Osteoblast (primary cell): ENCODE measurements at places on chromosomes 3 and 15. TPM values are rescaled to one million over a fixed set of nuclear protein-coding genes. Genes with fewer than 3 reads are reported as not detected.

The PAQR5 gene
- total RNA-seq: 1.1 and 1.5 TPM in 2 replicates

The HTD2 gene
- 6.2 TPM in 2 replicates for total RNA-seq

The MAN2C1 gene
- total RNA-seq: 123 and 142 TPM in 2 replicates

The SPATA12 gene
- not detected in 2 replicates for total RNA-seq

The CKMT1A gene
- not detected in 2 replicates for total RNA-seq

The CA12 gene
- total RNA-seq: 107 and 114 TPM in 2 replicates

The DNAH12 gene
- total RNA-seq: under 0.01 TPM in 2 replicates

The SYNPR gene
- not detected in 2 replicates for total RNA-seq

The BAHD1 gene
- total RNA-seq: 10.0 and 10.5 TPM in 2 replicates

The ZNF502 gene
- total RNA-seq: 4.0 and 4.7 TPM in 2 replicates

The PIGX gene
- 19.2 and 26.8 TPM in 2 replicates for total RNA-seq

The OR5K2 gene
- total RNA-seq: not detected in 2 replicates

The GOLGB1 gene
- total RNA-seq: 62.2 and 70.6 TPM in 2 replicates

The ARID3B gene
- 2.7 and 3.6 TPM in 2 replicates for total RNA-seq

The DLL4 gene
- not detected in 2 replicates for total RNA-seq

The GOLGA8A gene
- 21.5 and 27.5 TPM in 2 replicates for total RNA-seq

The FYCO1 gene
- 22.7 and 25.0 TPM in 2 replicates for total RNA-seq

The ADAMTS7 gene
- 32.4 and 34.0 TPM in 2 replicates for total RNA-seq

The TIGIT gene
- total RNA-seq: not detected in 2 replicates

DNA sequence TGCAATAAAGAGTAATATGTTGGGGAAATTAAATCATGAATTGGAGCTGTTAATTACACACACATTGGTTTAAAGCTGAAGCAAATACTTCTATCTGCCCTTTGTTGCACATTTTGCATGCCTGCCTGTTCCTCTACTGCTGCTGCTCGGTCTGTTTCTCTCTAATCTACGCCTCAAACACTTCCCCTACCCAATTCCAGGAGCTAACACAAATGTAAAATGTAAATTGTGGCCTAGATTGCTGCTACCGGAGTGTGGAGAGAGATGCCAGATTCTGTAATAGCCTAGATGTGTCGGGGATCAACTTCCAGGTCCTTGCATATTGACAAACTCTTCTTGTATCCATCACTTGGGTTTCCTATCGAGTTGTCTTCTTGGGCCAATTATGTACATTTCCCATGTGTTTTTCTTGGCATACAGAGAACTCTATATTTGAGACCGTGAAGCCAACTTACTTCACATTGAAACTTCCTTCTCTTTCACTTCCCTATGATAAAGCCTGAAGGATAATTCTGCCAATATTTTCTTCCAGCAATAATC is 450.4 kb upstream of the NR2F2 start:
- no peak for DNase-seq

- no peak for DNase-seq
These were observed 3.2 kb upstream of the FSIP1 start for GRCh38 chr15:39785841-39786240.

GRCh38 chr3:177109688-177110330 is 87.5 kb downstream of the TBL1XR1 start:
- DNase-seq: no peak

DNA sequence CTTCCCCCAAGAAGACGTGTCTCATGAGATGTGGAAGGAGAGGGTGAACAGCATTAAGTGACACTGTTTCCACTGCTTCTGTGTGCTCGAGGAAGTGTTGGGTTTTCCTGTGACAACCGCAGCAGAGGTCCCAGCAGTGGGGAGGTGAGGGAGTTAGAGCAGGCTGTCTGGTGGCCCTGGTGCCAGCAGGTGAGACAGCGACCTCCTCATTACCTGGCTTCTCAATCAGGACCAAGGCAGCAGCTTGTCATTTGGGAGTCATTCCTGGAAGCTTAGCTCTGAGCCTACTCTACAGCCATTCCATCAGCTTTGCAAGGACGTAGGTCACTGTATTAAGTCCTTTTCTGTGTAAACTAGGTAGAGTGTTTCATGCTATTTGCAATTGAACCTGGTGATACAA is 63.3 kb upstream of the RGMA start:
- no peak for DNase-seq

DNA sequence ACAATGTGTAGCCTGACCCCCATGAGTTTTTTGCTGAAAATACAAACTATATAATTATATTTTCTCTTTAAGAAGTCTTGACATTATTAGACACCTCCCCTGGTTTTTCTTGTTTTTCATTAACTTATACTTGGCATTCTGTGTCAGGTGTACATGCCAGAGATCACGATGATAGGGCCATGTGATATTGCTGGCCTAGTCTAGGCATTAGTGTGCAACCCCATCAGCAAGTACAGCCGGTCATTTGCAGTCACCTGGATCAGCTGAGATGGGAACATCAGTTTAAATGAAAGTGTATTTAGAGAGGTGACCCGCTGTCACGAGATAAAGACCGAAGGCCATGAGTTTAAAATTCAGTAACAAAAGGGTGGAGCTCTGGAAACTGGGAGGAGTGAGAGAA is 12.6 kb upstream of the SPPL2A start:
- no peak for DNase-seq

DNA sequence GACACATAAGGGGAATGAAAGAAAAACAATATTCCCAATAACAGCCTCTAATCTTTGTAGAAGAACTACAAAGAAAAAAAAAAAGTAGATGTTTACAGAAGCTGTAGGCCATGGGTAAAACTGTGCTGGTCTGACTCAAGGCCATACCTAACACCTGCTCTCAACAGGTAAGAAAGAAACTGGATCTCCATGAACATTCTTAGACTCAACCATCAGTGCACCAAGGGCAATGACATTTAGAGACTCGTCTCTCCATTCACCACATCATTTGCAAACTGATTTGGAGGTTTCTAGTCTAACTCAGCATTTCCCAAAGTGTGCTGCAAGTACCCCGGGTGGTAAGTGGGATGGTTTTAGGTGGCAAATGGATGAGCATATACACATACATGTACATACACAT is 164.2 kb downstream of the FOXP1 start:
- no peak for DNase-seq

DNA sequence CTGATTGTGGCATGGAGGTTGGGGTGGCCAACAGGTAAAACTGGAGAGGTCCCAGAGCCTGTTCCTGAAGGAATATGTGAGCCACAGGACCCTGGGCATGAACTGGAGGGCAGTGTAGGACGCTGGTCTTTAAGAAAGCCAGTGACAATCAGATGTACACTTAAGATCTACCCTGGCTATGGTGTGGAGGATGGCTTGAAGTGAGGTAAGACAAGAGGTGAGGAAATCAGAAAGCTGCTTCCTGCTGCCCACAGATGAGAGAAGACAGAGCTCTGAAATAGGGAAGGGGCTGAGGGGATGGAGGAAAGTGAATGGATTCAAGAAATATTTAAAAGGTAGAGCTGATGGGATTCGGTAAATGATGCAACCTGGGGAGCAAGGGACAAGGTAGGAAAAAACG is 22.7 kb upstream of the KLHL6 start:
- DNase-seq: no peak

DNA sequence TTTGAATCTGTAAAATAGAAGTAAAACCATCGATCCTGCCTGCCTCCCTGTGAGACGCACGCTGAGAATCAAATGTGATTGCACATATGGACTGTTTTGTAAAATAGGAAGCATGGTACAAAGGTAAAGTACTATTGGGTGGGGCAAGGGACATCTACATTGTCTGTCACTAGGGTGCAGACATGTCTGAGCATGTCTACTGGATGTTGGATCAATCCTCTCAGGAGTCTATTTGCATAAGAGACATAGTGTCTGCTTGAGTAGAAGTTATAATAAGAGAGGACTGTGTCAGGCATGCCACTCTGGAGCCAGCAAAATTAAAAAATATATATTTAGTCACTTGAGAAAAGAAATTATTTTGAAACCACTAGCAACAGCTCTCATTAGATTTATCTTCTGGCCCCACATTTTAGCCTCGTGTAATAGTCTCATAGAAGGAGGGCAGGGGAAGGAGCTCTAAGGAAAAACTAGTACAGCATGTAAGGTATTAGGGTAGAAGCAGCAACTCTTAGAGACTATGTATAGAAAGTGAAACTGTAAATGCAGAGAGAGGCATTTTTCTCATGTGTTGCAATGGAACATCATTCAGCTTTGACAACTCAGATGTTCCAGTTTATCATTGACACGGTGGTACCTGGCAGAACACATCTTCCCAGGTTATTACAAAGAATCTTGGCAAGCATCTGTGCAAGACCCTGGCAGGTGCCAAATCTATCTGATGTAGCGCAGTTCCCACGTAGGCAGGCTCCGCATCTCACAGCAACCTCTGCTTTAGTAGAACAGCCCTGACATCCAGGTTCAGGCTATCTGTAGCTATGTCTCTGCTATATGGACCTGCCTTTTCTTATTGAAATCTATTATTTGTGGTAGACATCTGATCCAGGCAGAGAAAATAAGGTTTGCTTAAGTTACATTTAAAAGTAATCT is 85.2 kb upstream of the CHL1 start:
- no peak for DNase-seq

DNA sequence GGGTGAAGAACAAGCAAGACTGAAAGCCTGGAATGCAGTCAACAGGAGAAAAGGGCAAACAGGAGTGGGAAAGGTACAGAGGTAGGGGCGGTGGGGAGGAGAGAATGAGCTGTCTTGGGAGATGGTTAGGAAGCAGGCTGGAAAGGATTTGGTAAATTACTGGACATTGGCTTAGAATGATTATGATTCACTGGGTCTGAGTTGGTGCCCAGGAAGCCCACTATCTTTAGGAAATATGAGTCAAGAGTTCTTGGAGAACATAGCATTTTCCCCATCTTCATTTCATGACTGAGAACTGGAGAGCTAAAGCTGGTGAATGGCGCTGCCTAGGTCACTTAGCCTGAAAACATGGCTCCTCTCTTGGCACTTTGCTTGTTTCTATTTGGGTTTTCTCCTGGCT is 74.7 kb upstream of the C3orf80 start:
- DNase-seq: peak; percentile 93

DNA sequence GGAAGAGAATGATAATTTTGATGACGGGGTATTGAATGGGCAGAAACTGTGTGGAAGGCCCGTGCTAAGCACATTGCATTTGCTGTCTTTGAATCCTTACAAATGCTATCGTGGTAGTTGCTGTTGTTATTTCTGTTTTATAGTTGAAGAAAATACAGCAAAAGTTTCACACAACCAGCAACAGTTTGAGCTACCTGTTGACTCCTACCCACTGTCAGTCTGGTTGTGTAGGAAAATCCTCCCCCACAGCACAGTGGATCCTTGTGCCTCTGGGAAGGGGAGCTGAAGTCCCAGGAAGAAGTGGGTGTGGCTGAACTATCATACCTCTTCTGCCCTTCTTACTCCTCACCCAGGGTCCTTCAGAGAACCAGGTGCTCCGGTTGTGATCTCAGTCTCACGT is 29.4 kb downstream of the MRAS start:
- DNase-seq: no peak

DNA sequence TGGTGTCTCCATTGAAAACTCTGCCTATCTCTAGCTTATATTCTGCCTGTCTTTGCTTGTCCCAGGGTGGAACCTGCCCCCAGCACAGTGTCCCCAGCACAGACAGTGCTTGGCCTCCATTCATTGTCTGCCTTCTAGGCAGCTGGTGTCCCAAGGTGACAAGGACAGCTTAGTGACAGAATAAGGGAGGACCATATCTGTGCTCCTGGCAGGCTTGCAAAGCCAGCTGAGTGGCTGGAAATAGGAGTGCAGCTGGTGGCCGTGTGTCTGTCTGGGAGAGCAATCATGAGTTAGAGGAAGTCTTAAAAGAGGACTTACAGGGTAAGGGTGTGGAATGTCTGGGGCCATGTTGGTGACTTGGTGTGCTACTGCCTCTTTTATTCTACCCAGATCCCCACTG is 33.4 kb downstream of the SCN5A start:
- peak; percentile 29 for DNase-seq

DNA sequence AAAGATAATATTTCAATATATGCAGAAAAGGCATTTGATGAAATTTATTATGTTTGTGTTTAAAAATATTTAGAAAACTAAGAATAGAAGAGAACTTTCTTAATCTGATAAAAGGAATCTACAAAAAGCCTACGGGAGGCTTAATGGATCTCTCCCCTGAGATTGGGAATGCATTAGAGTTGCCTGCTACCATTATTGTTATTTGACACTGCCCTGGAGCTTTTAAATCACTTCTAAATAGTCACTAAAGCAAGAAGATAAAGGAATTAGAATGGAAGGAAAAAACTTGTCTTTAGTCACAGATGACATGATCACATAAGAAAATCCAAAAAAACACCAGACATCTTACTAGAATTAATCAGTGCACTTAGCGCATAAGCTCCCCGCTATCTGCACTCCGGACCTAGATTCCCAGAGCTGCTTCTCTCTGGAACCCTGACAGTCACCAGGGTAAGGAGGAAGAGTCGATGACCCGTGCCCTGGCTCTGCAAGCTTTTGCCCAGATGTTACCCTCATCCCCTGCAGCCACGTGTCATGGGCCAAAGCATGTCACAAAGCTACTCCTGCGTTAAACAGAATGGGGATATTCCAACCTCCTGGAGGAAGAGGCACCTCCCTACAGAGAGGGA is 97.1 kb downstream of the MINAR1 start:
- no peak for DNase-seq

- DNase-seq: no peak
These were observed 10.1 kb downstream of the USP3 start for GRCh38 chr15:63514531-63514943.

GRCh38 chr15:51982013-51982769 is 10.6 kb upstream of the LEO1 start:
- DNase-seq: peak; percentile 73

GRCh38 chr3:49790626-49791411 is 4.5 kb upstream of the IP6K1 start:
- DNase-seq: peak; percentile 63

DNA sequence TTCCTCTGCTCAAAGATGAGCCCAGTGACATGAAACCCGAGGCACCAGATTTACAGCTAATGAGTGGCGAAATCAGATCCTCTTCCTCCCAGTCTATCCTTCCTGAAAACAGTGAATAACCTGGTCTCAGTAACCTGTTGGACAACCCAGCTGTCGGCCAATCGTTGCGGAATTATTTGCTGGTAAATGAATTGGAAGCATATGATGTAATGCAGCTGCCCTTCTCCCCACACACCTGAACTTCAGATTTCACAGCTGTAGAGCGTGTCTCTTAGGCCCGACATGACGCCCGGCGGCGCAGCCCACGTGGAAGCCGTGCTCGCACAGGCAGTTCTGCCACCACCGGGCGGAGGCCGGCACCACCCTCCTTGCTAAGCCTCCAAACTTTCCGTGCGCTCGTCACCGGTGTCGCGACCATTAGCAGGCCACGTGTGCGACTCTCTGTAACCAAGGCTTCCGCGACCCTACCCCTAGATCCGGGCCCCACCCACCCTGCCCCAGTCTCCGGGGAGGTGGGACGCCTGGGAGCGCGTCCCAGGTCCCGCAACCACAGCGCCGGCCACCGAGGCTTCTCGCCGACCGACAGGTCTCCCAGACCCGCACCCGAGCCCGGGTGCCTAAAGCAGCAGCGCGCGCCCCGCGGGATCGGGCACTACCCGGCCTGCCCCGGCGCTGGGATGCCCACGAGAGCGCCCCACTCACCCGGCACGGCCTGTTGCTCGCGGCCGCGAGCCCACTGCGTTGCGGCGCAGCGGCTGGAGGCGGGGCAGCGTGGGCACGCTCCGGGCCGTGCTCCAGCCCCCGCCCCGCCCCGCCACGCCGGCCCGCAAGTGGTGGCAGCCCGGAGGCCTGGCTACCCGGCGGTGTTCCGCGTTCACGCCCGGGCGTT is at the start of gene RIOX2:
RIOX2 (minus strand) TSS at position 753 of the 889 bp plus-strand sequence. CDS start 4,838 bp downstream, outside the sequence.
- DNase-seq: peak; percentile 94

- peak; percentile 72 for DNase-seq
These were observed 1.9 kb downstream of the SPINT1 start for GRCh38 chr15:40845511-40846284.

- DNase-seq: no peak
These were observed 54.8 kb downstream of the ZNF609 start for GRCh38 chr15:64515196-64515595.

GRCh38 chr3:63900010-63900409 is 12.2 kb downstream of the SCAANT1 start:
- no peak for DNase-seq
